ENCODE measurements at places on chromosomes 16 and 17.

- no peak for DNase-seq
These were observed 394 bp upstream of the CPD start for GRCh38 chr17:30378241-30378824.

- no peak for DNase-seq
These were observed 17.0 kb downstream of the HS3ST3A1 start for GRCh38 chr17:13584701-13585080.

DNA sequence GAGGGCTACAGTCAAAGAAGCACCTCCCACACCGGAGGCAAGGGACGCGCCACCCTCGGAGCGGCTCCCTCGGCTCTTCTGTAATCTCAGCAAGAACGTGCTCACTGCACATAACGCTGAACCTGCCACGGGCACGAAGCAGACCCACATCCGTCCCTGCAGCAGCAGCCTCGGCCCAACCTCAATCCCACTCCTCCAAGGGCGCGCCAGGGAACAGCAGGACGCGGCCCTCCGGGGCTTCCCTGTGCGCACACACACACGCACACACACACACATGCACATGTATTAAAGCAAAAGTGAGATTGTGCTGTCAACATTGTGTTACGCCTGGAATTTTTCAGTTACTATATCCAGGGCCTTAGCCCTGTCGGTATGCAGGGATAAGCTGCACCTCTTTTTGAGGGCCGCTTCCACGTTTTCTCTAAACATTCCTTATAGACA, 54.0 kb downstream of the TBC1D16 start:
- no peak for DNase-seq

- no peak for DNase-seq
These were observed 30.6 kb downstream of the OSBPL7 start for GRCh38 chr17:47791025-47791424.

Data from NCI-H2081 treated with DMSO at 0.1 percent for 48 hours (cell line).